Fibroblast of skin of right quadriceps (primary cell): ENCODE measurements at places on chromosomes 4 and X.

- no peak for DNase-seq
These were observed at the start of gene MAGEB6 for GRCh38 chrX:26192204-26192603. Gene MAGEB6 (plus strand): TSS chrX:26192440. CDS start chrX:26193847, 1,407 bp downstream.

DNA sequence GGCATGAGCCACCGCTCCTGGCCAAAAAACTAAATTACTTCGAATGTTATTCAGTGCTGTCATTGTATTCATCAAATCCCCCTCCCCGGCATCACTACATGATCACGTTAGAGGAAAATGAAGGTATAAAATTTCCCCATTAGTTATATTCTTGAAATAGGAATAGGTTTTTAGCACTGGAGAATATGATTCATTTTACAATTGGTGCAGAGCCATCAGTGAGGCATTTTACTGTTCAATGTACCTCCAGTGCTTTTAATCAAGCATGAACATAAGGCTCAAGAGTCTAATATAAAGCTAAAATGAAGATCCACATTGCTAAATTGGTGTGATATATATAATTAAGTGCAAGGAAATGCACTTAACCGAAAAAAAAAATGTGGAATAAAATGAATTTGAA is 18.3 kb downstream of the KLF3 start:
- DNase-seq, result no peak

DNA sequence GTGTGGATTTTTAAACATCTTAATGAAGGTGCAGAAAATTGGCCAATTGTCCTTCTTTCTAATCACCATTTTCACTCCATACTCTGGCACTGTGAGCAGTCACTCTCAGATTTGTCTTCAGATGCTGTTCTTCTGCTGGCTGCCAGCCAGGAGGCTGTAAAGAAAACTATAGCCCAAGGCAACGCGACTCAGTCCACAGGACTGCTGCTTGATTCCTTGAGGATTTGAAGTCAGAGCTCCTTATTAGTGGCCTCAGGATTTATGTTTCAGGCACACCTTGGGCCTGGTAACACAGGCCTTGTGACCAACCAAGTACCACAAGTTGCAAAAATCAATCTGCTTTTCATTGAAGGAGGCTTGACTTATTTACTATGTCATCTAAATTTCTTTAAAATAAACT is 342.6 kb downstream of the GPM6A start:
- DNase-seq, result peak; percentile 35

DNA sequence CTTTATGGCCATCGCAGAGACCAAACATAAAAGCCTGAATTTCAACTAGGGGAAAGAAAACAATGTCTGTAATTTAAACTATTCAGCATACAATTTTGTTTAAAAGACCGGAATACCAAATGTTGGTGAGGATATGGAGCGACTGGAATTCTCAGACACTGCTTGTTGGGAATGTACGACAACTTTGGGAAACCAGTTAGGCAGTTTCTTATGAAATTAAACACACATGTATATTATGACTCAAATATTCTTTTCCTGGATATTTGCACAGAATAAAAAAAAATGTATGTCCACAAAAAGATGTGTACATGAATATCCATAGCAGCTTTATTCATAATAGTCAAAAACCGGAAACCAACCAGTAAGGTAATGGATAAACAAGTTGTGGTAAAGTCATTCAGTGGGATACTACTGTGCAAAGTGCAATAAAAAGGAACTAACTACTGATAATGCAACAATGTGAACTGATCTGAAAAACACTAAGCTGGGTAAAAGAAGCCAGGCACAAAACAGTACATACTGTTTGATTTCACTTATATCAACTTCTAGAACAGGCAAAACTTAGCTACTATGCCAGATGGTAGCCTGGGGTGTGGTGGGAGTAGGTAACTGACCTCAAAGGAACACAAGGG is 152.7 kb upstream of the FTHL17 start:
- DNase-seq, result peak; percentile 45

GRCh38 chr4:177220376-177220775 is 89.3 kb upstream of the NEIL3 start:
- DNase-seq, result peak; percentile 61

GRCh38 chr4:122903766-122904288 is 18.6 kb downstream of the NUDT6 start:
- peak; percentile 17 for DNase-seq

GRCh38 chr4:137421796-137422195 is 110.5 kb downstream of the PCDH18 start:
- DNase-seq, result peak; percentile 83

- peak; percentile 59 for DNase-seq
These were observed 15.4 kb upstream of the FAM9C start for GRCh38 chrX:13059637-13060499.

GRCh38 chr4:13794819-13795565 is 167.5 kb upstream of the BOD1L1 start:
- no peak for DNase-seq

- no peak for DNase-seq
These were observed 213.5 kb downstream of the GUCY2F start for GRCh38 chrX:109268340-109268739.

DNA sequence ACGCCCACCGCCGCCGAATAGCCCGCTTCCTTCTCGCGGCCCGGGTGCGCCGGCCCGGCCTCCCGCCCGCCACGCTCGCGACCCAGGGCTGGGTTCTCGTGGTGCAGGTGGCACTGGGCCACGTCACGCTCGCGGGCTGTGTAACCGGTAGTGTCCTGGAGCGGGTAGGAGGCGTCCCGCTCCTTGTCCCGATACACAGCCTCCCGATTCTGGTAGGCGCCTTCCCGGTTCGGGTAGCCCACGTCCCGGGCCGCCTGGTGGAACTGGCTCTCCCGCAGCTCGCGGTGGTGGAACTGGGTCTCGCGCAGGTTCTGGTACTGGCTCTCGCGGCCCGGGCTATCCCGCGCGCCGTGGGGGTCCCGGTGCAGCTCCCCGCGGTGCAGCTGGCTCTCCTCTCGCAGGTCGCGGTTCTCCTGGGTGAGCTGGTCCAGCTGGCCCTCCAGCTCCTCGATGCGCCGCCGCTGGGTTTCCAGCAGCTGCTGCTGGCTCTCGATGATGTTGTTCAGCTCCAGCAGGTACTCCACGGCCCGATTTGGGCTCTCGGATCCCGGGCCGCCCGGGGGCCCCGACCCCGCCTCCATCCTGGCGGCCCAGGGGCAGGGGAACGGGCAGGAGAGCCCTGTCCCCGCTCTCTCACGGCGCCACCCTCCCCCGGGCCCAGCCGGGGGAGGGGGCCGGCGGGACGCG is 39.3 kb upstream of the IQSEC2 start:
- no peak for DNase-seq

GRCh38 chr4:21467551-21467950 is 481.0 kb downstream of the KCNIP4 start:
- no peak for DNase-seq

DNA sequence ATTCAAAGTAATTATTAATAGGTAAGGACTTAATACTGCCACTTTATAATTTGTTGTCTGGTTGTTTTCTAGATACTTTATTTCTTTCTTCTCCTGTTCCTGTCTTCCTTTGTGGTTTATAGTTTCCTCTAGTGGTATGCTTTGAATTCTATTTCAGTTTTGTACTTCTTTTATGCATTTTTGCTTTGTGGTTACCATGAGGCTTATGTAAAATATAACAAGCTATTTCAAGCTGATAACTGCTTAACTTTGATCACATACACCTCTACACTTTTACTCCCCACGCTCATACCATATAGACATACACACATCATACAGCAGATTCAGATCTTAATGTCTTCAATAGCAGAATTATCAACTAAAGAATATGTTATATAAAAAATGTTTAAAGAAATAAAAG is 192.3 kb downstream of the SCFD2 start:
- DNase-seq, result no peak
